ENCODE measurements at places on chromosomes 1 and 21.

DNA sequence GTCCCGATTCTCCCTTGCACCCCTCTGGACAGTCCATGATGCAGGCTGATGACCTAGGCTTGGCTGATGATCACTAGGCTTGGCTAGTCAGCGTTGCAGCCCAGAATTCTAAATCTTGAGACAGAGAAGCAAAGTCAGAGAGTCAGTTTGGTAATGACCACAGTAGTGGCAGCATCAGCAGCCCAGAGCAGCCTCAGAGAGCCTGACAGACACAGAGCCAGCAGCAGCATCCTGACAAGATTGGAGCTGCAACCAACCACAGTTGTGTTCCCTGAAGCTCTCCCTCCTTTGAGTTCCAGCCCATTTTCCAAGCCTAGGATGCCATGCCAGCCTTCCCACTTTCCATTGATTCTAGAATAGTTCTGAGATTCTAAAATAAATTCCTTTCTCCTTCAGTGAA, 16.8 kb upstream of the ITLN1 start:
- no peak for DNase-seq

- DNase-seq, result no peak
These were observed 279.1 kb upstream of the FMN2 start for GRCh38 chr1:239812580-239812979.

DNA sequence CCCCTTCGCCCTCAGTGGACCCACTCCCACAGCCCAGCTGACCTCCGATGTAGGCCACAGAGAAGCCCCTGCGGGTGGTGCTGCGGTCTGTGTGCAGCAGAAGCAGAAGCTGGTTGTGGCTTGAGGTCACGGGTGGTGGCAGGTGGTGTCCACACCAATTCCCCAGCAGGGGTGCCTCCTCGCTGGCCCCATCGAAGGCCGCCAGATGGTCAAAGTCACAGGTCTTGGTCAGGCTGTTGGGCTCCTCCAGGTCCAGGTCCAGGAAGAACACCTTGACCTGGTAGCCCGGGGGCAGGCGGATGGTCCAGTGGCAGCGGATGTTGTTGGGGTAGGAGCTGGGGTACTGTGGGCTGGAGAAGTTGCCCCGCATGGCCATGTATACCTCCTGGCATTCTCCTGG, 13.1 kb downstream of the CDCP2 start:
- no peak for DNase-seq

- DNase-seq, result no peak
These were observed 21.1 kb downstream of the C1orf21 start for GRCh38 chr1:184407816-184408510.

GRCh38 chr1:199081739-199082138, 442.9 kb downstream of the PTPRC start:
- no peak for DNase-seq

DNA sequence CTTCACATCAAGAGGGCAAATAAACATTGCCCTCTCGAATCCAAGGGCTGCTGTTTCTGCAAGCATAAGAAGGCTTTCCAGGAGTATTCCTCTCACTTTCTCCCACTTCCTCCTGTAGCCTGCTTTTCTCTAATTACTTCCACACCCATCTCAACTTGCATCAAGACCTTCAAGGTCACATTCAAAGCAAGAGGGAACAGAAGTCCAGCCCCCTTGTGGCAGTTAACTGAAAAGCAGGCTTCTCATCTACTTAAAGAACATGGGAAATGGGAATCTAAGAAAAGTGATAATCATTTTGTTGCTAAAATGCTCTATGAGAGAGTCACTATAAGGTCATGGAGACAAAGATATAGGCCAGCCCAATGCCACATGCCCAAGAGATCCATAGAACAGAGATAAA, 874.4 kb downstream of the KCNT2 start:
- no peak for DNase-seq

- no peak for DNase-seq
These were observed 14.7 kb downstream of the CACHD1 start for GRCh38 chr1:64484651-64485050.

GRCh38 chr1:32806910-32807523, 10.1 kb downstream of the YARS1 start:
- no peak for DNase-seq

DNA sequence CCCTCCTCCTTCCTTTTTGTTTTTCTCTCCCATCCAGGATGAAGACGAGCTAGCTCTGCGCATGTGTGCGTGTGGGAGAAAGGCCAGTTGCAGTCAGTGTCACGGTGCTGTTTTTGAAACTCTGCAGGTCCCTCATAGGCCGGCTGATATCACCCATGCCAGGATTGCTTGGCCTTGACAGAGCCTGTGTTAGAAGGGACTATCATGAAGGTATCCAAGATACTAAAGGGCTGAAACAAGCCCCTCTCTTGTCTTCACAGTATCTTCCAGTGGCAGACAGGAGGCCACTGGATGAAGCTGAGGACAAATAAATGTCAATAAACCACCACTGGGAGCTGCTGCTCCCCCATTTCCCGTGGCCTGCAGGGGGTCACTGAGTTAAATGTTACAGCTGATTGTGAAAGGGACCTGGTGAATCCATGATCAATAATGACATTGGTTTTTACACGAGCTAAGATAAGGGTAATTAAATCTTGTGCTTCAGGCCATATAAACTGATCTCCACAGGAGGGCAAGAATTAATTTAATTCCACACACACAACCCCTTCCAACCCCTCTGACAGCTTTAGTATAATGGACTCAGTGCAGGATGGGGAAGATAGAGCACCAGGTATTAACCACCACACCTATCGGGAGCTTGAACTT, 64.6 kb upstream of the TARBP1 start:
- DNase-seq, result no peak

GRCh38 chr21:21860888-21861287, 862.7 kb downstream of the NCAM2 start:
- no peak for DNase-seq

- DNase-seq, result no peak
These were observed 3.9 kb upstream of the RCC1 start for GRCh38 chr1:28501925-28502324.

- no peak for DNase-seq
These were observed 72.1 kb downstream of the S1PR1 start for GRCh38 chr1:101308935-101309333.

- DNase-seq, result peak; percentile 35
These were observed 13.7 kb downstream of the TLR5 start for GRCh38 chr1:223129229-223129901.

DNA sequence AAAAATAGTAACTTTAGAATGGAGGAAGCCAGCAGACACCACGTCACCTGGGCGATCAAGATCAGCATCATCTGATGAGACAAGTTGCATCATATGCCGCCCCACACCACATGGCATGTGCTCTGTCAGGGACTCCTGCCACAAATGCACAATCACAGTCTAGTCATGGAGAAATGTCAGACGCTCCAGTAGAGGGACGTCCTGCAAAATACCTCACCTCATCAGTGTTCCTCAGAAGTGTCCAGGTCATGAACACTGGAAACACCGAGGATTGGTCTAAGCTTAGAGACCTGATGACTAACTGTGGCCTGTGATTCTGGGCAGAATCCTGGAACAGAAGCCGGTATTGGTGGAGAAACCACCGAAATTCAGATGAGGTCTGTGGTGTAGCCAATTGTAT, 14.3 kb downstream of the ADARB1 start:
- no peak for DNase-seq

DNA sequence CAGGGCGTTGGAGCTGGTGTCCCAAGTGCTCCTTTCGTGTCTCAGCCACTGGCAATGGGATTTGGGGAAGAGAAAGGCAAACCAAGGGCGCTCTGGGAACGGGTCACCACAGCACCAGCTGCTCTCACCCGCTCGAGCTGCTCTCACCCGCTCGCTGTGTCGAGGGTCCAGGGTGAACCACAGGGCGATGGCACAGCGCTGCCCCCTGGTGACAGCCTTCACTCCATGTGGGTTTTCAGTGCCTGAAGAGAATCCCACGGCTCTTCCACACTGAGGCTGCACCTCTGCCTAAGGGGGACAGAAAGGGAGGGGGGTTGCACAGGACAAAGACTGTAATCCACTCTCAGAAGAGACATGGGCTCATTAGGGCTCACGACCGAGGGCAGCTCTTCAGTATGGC, 7.1 kb upstream of the CLDN19 start:
- no peak for DNase-seq

- no peak for DNase-seq
These were observed 30.9 kb downstream of the SELL start for GRCh38 chr1:169680377-169681019.

GRCh38 chr21:38472412-38473108, 25.7 kb downstream of the ERG start:
- DNase-seq, result no peak

DNA sequence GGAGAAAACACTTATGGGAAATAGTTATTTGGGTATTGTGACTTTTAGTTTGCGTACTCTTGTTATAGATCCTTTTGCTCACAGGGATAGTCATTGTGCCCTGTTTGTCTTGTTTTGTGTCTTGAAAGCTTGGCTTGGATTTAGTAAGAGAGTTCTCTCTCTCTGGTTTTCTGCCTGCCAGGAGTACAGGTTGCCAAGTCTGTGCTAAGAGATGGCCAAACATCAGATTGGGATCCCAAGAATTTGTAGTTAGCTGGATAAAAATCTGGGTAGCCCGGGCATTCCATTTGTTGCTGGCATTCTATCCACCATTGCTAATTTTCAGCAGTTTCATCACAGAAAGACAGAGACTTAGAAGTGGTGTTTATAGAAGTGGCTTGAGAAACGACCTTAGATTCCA, 222.2 kb downstream of the NRIP1 start:
- no peak for DNase-seq

All from stimulated activated CD8-positive, alpha-beta memory T cell treated with anti-CD3 and anti-CD28 coated beads, Interleukin-4, amount 100 ng/mL, for 4 hours (primary cell).